Sciatic nerve (tissue), 2 donors: ENCODE measurements at places on chromosomes 11 and 22. TPM values are rescaled to one million over a fixed set of nuclear protein-coding genes. Genes with fewer than 3 reads are reported as not detected.
A peak's percentile ranks its signal among the peaks of the same experiment; 100 is the strongest.

DNA sequence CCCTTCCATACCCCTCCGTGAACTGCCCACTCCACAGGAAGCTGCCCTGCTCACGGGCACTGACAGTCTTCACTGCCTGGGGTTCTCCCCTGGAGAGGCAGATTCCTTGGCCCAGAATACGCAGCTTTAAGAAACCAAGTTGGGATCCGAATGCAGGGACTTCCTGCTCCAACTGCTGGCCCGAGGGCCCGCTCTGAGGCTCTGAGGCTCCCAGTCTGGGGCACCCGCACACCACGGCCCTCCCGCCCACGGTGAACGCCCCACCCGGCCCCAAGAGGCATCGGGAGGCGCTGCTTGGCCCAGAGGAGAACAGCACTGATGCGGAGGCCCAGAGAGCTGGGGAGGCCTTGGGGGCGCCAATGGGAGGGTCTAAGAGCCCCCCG, 42.3 kb downstream of the IGF2 start:
- no peak for DNase-seq

DNA sequence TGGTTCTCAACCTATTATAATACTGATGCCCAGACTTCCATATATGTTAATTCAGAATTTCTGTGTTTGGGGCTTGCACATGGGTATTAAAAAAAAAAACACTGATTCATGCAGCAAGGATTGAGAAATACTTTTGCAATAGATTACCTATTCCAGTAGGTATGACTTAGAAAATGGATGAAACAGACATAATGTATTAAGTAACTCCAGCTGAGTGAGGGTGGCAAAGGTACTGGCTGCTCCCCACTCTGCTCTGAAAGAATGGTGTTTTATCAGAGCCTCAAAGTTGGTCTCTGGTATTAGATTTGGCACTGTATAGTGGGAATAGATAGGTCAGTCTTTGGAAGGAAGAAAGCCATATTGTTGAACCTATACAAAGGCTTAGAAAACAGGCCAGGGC, 234.3 kb upstream of the FOLH1 start:
- no peak for DNase-seq

The CTR9 gene
- total RNA-seq, result 31.9 TPM

The DDX25 gene
- total RNA-seq, result 2.2 TPM

The MMP12 gene
- total RNA-seq, result 0.22 TPM

GRCh38 chr11:2825889-2826678, 59.5 kb downstream of the CDKN1C start:
- peak; percentile 84 for DNase-seq

DNA sequence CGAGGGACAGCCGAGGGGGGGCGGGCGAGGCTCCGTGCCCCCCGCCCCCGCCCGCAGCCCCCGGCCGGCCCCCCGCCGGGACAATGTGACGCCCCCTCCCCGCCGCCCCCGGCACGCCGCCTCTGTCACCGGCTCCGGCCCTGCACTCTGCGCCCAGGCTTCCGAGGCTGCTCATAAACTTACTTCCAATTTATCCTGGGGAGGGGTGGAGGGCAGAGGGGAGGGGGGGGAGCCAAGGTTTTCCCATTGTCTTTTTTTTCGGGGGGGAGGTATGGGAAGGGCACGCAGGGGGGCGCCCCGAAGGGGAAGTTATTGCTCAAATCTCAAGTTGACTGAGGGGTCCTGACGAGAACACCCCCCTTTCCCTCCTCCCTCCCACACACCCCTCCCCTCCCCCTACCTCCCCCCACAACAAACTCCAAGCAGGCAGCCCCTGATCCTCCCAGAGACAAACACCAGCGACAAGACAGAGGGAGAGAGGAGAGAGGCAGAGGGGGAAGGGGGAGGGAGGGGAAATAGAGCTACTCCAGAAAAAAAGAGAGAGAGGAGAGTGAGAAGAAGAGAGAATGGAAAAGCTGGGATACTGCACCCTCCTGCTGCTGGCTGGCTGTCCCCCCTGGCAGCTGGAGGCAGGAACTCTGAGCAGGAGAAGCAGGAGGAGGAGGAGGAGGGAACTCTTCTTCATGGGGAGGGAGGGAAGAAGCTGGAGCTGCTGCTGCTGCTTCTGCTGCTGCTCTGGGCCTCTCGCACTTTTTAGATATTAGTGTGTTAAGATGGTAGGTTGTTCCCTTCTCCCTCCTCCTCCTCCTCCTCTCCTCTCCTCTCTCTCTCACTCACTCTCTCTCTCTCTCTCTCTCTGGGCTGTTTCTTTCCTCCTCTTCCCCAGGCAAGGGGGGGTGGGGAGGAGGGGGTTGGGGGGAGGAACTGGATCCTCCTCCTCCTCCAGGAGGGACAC, 631 bp downstream of the PHF21A start:
- peak; percentile 68 for DNase-seq

The C11orf91 gene
- total RNA-seq, result not detected

GRCh38 chr22:32994898-32995297, 63.3 kb downstream of the SYN3 start:
- DNase-seq, result no peak

- no peak for DNase-seq
Observed at GRCh38 chr11:131303611-131304119, 66.8 kb upstream of the NTM start.

DNA sequence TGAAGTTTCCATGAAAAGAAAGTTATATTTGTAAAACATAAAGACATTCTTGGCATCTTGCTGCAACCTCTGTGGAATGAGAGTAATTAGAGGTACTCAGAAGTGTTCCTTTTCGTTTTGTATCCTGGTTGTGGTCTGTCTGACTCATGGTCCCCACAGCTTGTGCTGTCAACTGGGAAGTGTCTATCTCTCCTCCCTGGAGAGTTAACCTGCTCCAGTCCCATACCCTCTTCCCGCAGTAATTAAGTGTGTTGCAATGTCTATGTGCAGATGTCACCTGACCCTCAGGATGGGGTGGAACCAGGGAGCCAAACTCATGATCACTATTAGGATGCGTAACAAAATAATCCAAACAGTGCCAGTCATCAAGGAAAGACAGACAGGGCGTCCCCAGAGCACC, 23.0 kb upstream of the ZDHHC13 start:
- DNase-seq, result no peak

- no peak for DNase-seq
Observed at GRCh38 chr11:127392575-127392974, 392.0 kb upstream of the KIRREL3 start.

- DNase-seq, result peak; percentile 89
Observed at GRCh38 chr11:1401656-1402221, 12.0 kb downstream of the BRSK2 start.

- DNase-seq, result peak; percentile 49
Observed at GRCh38 chr22:24431309-24432034, 4.1 kb downstream of the ADORA2A start.

DNA sequence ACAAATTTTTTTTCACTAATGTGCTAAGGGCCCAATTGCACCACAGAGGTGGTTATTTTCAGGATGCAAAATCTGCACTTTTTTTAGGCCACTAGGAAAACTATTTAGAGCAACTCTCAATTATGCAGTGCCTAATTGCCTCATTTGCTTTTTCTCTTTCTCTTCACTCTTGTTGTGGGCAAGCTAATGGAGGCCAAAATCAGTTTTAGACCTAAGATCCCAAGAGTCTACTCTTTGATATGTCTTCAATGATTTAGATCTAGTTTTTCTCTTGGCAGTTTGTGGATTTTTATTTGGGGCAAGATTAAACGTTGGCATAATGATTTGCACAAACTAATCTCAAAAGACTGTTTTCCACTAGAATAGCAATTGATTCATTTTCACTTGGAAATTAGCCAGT, 1996.9 kb downstream of the LRRC4C start:
- no peak for DNase-seq

The UPB1 gene
- 1.3 TPM for total RNA-seq

- no peak for DNase-seq
Observed at GRCh38 chr22:38796262-38796957, 2.5 kb upstream of the DNAL4 start.

- DNase-seq, result no peak
Observed at GRCh38 chr11:46489656-46490560, 98.3 kb upstream of the CHRM4 start.

DNA sequence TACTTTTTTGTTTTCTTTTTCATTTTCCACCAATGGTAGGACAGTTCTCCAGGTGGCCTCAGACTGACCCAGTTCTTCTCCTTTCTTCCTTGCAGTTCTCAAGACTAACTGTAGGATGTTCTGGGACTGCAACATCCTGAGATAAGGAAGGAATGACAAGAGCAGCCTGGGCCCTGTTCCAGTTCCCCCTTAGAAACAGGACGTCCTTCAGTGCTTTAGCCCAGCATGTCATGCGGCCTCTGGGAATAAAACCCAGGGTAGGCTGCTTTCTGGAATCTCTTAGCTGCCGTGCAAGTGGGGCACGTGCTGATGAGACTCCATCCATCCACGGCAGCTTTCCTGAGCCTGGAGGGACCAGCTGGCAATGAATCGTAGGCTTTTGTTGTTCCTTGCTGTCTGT, 24.0 kb upstream of the CADM1 start:
- no peak for DNase-seq

The MFRP gene
- not detected for total RNA-seq

The SNX32 gene
- total RNA-seq, result 2.6 TPM

DNA sequence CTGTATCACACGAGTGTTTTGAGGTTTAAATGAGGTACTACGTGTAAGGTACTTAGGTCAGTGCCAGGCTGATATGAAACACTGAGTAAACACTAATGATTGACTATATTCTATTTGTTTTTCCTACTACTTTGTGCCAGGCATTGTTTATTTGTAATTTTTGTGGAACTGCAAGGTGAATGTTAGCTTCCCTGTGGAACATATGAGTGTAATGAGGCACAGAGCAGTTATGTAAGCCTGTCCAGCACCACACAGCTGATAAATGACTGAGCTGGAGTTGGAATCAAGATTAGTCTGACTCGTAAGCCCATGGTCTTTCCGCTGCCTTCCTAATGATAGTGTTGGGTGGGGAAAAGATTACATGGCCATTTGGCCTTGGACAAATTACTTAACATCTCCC, 5.9 kb downstream of the SLC37A2 start:
- DNase-seq, result no peak

The SYT12 gene
- 0.71 TPM for total RNA-seq

DNA sequence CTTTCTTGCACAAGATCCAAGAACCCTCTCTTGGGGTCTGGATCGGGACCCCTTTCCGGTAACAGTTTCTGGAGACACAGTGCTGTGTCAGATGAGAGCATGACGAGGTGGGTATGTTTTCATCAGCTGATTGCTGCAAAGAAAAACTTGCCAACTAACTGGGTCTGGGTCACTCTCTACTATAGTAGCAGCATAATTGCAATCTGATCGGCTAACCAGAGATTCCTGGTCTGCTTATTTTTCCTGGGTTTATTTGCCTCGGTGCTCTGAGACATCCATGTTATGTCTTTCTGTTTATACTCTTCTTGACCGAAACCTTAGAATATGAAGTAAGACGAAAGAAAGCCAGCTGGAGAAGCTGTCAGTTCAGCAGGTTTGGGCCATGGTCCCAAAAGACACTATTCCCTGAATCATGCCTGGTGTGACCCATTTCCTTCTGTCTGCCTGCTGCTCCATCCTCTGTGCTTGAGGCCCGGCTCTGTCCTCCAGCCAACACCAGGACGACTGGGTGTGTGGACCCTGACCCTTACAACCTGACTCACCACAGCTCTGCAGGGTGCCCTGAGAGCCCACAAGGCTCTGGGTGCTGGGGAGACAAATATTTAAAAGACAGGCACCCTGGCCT, 24.1 kb upstream of the CLMP start:
- DNase-seq, result no peak

The RFPL2 gene
- not detected for total RNA-seq

The IL17REL gene
- not detected for total RNA-seq

The APOL4 gene
- 9.8 TPM for total RNA-seq
